ENCODE measurements at places on chromosomes 2 and 18. TPM values are rescaled to one million over a fixed set of nuclear protein-coding genes. Genes with fewer than 3 reads are reported as not detected.

DNA sequence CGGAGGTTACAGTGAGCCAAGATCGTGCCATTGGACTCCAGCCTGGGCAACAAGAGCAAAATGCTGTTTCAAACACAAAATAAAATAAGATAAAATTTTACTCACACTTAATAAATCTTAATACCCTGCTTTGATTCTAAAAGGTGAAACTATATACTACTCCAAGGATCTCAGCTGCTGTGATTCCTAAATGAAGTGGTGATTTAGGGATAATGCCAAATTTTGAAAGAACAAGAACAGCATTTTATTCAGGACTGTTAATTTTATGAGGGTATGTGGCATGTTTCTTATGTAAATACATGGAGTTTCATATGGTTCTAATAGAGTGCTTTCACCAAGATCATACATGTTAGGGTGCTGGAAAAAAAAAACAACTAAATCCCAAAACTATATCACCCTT lies 199.7 kb upstream of the PID1 start:
- no peak overlapping the region for H3K4me3 ChIP-seq
- H3K36me3 ChIP-seq = no peaks in the 10 kb centered on the region
- DNase-seq = no peak
- no peak overlapping the region for H3K27ac ChIP-seq
- no peaks in the 10 kb centered on the region for H3K4me1 ChIP-seq
- H3K27me3 ChIP-seq = no peaks in the 10 kb centered on the region

DNA sequence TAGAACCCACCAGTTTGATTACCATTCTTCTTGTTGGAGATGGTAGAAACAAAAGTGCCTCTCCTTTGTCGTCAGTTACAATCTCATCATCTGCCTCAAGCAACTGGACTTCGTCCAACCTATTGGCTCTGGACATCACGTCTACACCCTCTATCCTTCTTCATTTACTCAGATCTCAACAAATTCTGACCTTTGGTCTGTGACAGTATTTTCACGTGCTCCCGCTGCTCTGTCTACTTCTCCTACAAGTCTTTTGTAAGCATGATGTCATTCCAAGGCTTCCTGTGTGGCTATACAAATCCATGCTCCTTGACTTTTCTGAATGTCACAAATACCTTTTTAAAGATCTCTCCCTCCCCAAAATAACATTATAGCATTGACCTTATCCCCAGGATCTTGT lies 43.0 kb upstream of the PID1 start:
- DNase-seq = no peak
- no peaks in the 10 kb centered on the region for H3K27me3 ChIP-seq
- no peaks in the 10 kb centered on the region for H3K4me1 ChIP-seq
- no peak overlapping the region for H3K4me3 ChIP-seq
- no peak overlapping the region for H3K27ac ChIP-seq

GRCh38 chr18:7987284-7987976 lies 420.3 kb downstream of the PTPRM start:
- DNase-seq = no peak
- no peaks in the 10 kb centered on the region for H3K4me1 ChIP-seq
- no peak overlapping the region for H3K27ac ChIP-seq
- H3K4me3 ChIP-seq = no peak overlapping the region
- no peaks in the 10 kb centered on the region for H3K27me3 ChIP-seq

DNA sequence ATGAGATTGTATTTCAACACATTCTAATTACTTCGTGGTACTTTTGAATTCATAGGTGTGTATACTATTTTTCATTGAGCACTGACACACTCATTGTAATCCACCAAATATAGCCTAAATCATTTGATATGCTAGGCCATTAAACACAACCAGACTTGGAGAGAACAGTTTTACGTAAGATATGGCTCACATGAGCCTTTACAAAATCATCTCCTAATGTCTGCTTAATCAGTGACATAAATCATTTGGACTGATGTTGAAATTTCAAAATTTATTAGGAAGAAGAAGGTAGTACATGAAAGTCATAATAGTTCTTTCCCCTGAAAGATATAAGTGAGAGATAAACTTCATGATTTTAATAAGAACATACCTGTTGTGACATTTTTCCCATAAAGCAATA lies 550.2 kb upstream of the LINC00305 start:
- H3K36me3 ChIP-seq = no peaks in the 10 kb centered on the region
- no peak for DNase-seq
- H3K27ac ChIP-seq = no peak overlapping the region
- H3K4me1 ChIP-seq = no peaks in the 10 kb centered on the region
- H3K4me3 ChIP-seq = no peak overlapping the region
- no peaks in the 10 kb centered on the region for H3K27me3 ChIP-seq

- peaks cover 34% of the 10 kb centered on the region for H3K27me3 ChIP-seq
- peak overlapping the region; percentile 62 for H3K4me3 ChIP-seq
- H3K4me1 ChIP-seq = peaks cover 48% of the 10 kb centered on the region
Observed at GRCh38 chr2:120734930-120735651, 577 bp upstream of the GLI2 start.

DNA sequence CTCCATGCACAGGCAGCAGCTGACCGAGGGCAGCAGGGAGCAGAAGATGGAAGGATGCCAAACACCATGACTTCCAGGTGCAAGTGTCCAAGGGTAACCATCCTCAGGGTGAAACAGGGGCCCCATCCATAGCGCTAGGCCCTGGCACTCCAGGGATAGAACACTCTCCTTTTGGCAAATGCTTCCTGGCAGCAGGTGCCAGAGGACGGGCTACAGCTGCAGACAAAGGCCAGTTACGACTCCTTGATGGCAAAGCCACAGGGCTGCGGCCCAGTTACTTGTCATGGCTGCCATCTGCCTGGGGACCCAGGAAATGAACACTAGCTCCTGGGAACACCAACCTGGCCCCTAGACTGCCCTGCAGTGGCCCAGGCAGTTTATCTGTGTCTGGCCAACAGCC lies 178.8 kb downstream of the TMEM163 start:
- H3K27ac ChIP-seq = no peak overlapping the region
- H3K36me3 ChIP-seq = no peaks in the 10 kb centered on the region
- no peaks in the 10 kb centered on the region for H3K27me3 ChIP-seq
- DNase-seq = no peak
- no peak overlapping the region for H3K4me3 ChIP-seq

- H3K4me3 ChIP-seq = no peak overlapping the region
- no peak for DNase-seq
- no peaks in the 10 kb centered on the region for H3K27me3 ChIP-seq
- no peak overlapping the region for H3K27ac ChIP-seq
- H3K4me1 ChIP-seq = no peaks in the 10 kb centered on the region
Observed at GRCh38 chr18:48250918-48251317, 158.3 kb downstream of the ZBTB7C start.

DNA sequence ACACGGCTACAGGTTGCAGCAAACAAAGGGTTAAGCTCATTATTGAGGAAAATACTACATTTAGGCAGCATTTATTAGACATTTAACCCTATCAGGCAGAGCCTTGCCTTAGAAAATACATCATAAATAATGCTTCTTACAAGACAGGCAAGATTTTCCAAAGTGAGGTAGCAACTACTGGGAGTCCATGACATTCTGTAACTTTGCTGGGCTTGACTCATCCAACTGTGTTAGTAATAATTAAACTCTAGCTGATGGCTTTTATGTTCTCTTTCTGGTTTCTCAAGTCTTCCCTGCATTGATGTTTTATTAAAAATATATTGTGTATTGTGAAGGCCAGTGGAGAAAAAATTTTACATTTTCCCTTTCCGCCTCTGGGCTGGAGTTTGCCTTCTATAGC lies 291.3 kb downstream of the AFF3 start:
- no peak for DNase-seq
- H3K27ac ChIP-seq = no peak overlapping the region
- no peaks in the 10 kb centered on the region for H3K4me1 ChIP-seq
- H3K27me3 ChIP-seq = no peaks in the 10 kb centered on the region
- H3K36me3 ChIP-seq = no peaks in the 10 kb centered on the region

DNA sequence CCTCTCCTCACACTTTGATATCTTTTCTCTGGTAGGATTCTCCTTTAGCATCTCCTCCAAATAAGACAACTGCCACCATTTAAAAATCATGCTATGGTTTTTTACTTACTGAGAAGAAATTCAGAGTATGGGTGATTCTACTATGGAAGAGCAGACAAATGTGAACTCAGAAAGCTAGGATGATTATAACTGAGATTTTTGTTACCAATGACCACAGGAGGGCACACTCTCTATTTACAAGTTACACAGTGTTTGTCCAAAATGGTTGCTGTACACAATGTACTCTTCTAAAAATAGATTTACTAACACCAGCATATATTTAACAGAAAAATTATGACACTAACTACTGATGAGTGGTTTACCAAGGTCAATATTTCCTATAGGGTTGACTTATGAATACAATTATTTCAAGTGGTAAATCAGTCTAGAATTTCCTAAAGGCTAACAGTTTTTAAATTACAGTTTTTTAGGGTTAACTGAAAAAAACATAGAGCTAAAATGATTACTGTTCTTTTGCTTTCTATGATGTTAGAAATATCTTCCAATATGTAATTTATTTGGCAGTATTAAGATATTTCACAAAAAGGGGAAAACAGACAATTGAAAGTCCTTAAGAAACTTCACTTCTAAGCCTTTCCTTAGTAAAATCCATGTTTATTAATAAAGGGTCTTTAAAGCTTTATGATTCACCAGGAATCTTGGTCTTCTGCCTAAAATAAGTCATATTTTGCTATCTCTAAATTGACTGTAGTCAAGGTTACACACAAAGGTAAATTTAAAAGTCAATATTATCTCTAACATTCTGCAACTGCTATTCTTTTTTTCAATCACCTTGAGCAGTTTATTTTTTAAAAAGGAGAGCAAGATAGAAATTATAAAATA lies 57.2 kb downstream of the MAP4K3 start:
- DNase-seq = peak; percentile 84
- H3K27me3 ChIP-seq = no peaks in the 10 kb centered on the region
- peak overlapping the region; percentile 56 for H3K27ac ChIP-seq
- H3K4me1 ChIP-seq = peaks cover 64% of the 10 kb centered on the region
- H3K4me3 ChIP-seq = no peak overlapping the region

- no peaks in the 10 kb centered on the region for H3K27me3 ChIP-seq
- H3K27ac ChIP-seq = peak overlapping the region; percentile 60
- H3K36me3 ChIP-seq = no peaks in the 10 kb centered on the region
- DNase-seq = peak; percentile 58
- H3K4me1 ChIP-seq = peaks cover 12% of the 10 kb centered on the region
Observed at GRCh38 chr2:29115797-29116781, 874 bp downstream of the CLIP4 start.

GRCh38 chr2:110863726-110864125 lies 131.4 kb downstream of the ACOXL start:
- H3K4me1 ChIP-seq = no peaks in the 10 kb centered on the region
- H3K27ac ChIP-seq = no peak overlapping the region
- H3K27me3 ChIP-seq = peaks cover 49% of the 10 kb centered on the region
- no peaks in the 10 kb centered on the region for H3K36me3 ChIP-seq

DNA sequence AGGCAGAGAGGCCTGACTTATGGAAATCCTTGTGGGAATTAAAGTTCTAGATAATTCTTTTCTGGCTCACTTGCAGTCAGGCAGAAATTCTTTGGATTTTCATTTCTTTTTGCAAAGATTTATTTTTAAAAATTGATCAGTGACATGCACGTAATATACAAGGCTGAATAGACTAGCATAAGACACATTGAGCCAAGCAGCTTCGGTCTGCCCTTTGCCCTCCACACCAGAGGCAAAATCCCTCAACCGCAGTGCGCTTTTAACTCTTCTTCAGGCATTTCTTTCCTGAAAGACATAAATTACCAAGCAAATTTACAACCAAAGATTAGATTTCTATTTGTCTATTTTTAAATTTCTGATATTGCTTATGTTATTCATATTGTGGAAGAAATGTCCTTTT lies 227.9 kb downstream of the LOXHD1 start:
- no peaks in the 10 kb centered on the region for H3K27me3 ChIP-seq
- DNase-seq = no peak
- no peaks in the 10 kb centered on the region for H3K36me3 ChIP-seq
- H3K4me1 ChIP-seq = no peaks in the 10 kb centered on the region
- H3K27ac ChIP-seq = no peak overlapping the region
- no peak overlapping the region for H3K4me3 ChIP-seq

DNA sequence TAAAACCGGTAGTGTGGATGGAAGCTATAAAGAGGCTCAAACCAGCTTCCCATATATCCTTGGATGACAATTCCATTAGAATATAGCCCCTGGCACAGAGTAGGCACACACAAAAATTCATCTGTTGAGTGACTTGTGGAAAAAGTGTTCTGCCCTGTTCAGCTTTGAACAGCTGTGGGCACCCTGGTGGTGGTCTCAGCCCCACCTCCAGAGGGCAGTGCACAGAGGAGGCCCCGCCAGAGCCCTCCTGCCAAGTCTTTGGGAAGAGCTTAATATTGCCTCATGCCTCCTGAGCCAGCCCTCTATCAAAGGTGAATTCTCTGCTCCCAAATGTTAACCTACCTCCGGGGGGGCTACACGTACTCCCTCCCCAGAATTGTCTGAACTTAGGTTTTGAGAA lies 30.4 kb downstream of the EPAS1 start:
- no peak for DNase-seq
- H3K4me3 ChIP-seq = no peak overlapping the region
- no peaks in the 10 kb centered on the region for H3K27me3 ChIP-seq
- H3K27ac ChIP-seq = no peak overlapping the region
- H3K4me1 ChIP-seq = peaks cover 79% of the 10 kb centered on the region

DNA sequence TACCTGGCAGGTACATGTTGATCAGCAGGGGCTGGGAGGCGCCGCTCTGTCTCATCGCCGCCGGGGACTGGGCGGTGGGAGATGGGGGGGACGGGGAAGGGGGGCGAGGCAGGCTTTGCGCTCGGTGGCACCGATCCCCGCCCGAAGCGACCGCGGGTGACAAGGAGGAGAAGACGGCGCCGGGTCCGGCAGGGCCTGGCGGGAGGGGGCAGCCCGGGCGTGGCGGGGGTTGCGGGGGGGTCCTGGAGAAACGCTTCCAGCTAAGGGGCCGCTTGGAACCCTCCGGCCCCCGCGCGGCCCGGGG lies at the start of gene FEV:
FEV (minus strand) TSS at position 164 of the 304 bp plus-strand sequence; CDS start at position 55, 109 bp downstream.
- peaks cover 37% of the 10 kb centered on the region for H3K4me1 ChIP-seq
- H3K4me3 ChIP-seq = peak within 1 kb of the TSS; percentile 9

The KCMF1 gene
- total RNA-seq = 79.0 TPM

The CEBPZ gene
- total RNA-seq = 43.4 TPM

The TCF23 gene
- total RNA-seq = not detected

The STRN gene
- total RNA-seq = 15.6 TPM

Measured in stomach (tissue), 19 donors.